NCI-H1694 (cell line): ENCODE measurements at places on chromosomes 7 and 10.

DNA sequence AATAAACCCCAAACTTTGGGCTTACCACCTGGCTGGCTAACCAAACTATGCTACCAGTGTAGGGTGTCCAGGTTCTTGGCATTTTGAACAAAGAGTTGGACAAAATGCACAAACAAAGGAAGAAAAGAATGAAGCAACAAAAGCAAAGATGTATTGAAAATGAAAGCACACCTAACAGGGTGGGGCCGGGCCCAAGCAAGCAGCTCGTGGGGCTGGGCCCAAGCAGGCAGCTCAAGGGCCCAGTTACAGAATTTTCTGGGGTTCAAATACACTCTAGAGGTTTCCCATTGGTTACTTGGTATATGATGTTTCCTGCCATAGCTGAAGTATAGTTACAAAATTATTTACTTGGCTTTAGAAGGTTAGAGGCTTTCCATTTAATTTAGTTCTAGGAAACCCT is 15.7 kb downstream of the ACADSB start:
- no peak for DNase-seq

DNA sequence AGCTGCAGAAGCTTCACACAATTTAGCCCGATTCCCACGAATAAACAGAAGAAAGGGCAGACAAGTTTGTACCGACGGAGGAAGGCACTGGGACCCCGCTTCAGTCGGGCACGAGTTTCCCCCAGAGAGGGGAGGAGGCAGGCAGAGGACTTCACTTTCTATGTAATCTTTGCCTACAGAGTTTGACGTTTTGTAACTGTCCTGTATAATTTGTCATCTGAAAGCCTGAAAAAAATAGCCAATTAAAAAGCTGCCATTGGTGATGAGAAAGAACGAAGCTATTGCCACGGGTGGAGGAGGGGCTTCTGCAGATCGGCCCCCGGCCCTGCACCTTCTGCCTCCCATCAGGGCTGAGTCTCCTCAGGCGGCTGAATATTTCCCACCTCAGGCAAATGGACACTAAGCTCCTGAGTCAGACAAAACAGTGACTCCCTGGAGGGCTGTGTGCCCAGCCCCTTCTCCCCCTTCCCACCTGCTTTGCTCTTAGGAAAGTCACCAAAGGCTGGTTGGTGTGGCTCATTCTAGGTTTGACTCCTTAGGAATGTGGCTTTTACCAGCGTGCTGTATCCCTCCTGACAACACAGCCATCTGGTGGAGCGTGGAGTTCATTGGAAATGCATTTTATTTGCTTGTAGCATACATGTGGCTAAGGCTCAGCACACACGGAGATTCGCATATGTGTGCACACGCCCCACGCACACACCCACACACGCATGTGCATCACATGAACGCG is 117.4 kb downstream of the VIPR2 start:
- DNase-seq, result peak; percentile 50

DNA sequence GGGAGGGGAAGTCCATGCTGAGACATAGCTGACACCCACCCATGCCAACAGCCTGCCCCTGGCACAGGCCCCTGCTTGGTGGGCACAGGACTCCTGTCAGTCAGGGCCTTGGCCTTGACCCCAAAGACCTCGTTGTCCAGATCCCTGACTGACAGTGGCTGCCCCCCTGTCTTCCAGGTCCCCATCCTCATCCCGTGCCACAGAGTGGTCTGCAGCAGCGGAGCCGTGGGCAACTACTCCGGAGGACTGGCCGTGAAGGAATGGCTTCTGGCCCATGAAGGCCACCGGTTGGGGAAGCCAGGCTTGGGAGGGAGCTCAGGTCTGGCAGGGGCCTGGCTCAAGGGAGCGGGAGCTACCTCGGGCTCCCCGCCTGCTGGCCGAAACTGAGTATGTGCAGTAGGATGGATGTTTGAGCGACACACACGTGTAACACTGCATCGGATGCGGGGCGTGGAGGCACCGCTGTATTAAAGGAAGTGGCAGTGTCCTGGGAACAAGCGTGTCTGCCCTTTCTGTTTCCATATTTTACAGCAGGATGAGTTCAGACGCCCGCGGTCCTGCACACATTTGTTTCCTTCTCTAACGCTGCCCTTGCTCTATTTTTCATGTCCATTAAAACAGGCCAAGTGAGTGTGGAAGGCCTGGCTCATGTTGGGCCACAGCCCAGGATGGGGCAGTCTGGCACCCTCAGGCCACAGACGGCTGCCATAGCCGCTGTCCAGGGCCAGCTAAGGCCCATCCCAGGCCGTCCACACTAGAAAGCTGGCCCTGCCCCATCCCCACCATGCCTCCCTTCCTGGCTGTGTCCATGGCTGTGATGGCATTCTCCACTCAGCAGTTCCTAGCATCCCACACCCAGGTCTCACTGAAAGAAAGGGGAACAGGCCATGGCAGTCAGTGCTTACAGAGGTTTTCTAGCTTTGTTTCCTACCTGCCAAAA is 197.2 kb downstream of the EBF3 start:
- no peak for DNase-seq

GRCh38 chr10:99341860-99342490 is 12.8 kb downstream of the CNNM1 start:
- DNase-seq, result peak; percentile 22

- DNase-seq, result no peak
Measured at GRCh38 chr10:593901-594457, 95.5 kb downstream of the DIP2C start.

DNA sequence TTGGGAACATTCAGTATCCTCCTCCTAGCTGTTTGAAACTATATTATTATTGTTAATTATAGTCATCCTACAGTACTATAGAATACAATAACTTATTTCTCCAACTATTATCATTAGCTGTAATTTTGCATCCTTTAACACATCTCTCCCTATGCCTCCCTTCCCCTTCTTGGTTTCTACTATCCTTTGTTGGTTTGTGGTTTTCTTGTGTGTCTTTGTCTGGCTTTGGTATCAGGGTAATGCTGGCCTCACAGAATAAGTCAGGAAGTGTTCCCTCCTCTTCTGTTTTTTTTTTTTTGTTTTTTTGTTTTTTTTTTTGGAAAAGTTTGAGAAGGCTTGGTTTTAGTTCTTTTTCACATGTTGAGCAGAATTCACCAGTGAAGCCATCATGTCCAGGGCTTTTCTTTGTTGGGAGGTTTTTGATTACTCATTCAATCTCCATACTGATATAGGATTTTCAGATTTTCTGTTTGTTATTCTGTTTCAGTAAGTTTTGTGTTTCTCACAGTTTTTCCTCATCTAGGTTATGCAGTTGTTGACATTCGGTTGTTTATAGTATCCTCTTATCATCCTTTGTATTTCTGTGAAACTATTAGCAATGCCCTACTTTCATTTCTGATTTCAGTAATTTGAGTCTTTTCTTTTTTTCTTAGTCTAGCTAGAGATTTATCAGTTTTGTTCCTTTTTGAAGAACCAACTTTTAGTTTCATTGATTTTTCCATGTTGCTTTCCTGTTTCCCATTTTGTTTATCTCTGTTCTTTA is 21.6 kb downstream of the C1GALT1 start:
- DNase-seq, result no peak

- DNase-seq, result peak; percentile 37
Measured at GRCh38 chr7:122438006-122438405, 133.5 kb upstream of the FEZF1 start.

GRCh38 chr7:109049366-109049765 is 479.7 kb downstream of the DNAJB9 start:
- DNase-seq, result no peak

GRCh38 chr10:86671419-86671818 is 3.1 kb downstream of the LDB3 start:
- no peak for DNase-seq

DNA sequence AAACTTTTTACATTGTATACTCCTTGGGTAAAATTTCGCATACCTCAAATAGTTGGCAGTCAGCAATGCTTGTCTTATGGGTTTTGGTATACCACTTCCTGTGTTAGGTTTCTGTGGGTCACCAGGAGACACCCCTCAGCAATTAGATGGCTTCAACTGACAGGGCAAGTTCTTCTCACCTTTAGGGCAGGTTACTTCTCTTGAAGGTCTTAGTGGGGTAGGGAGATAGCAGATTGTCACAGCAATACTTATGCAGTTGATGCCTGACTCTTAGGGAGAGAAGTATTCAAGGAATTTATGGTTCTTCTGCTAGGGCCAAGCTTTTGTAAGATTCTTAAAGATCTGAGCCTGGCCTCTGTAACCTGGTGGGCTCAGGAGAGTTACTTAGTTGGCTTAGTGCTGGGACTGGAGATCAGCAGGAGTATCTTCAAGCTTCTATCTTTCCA is 42.9 kb downstream of the MKLN1 start:
- DNase-seq, result no peak

DNA sequence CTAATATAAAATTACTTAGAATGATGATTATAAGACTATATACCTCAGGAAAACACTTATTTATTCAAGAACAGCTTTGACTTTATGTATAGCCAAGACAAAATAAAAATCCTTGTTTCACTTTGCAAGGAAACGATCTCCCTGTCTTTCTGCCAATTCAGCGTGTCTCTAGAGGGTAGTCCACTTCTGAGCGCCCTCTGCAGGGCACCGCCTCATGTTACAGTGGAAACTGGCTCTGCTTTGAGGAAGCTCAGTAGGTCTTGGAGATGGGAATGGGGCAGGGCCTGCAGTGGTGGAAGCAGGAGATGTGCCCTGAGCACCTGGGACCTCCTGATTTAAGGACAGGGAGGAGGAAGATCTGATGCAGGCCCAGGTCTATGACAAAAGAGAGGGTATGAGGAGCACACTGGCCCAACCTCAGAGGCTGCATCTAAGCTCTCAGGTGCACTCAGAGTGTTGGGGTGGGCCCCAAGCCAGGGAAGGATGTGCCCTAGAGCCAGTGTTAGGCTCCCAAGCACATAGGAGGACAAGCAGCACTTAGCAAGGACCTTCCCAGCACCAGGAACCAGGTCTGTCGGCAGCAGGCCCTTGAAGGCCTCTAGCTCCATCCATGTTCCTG is 481.0 kb downstream of the TNS3 start:
- DNase-seq, result peak; percentile 46

DNA sequence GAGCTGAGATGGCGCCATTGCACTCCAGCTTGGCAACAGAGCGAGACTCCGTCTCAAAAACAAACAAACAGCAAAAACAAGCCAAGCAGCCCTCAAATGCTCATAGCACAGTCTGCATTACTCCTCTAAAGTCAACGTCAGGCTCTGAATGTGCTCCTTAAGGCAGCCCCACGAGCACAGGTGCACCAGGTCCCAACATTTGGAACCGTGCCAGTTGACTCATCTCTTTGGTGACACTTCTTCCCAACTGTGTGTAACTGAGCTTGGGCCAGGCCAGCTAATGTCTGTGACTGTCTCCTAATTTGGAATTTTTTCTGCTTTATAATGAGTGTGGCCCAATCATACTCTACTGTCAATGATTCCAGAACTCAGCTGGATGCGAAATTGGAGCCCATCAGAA is 66.3 kb upstream of the EFCAB10 start:
- DNase-seq, result no peak

DNA sequence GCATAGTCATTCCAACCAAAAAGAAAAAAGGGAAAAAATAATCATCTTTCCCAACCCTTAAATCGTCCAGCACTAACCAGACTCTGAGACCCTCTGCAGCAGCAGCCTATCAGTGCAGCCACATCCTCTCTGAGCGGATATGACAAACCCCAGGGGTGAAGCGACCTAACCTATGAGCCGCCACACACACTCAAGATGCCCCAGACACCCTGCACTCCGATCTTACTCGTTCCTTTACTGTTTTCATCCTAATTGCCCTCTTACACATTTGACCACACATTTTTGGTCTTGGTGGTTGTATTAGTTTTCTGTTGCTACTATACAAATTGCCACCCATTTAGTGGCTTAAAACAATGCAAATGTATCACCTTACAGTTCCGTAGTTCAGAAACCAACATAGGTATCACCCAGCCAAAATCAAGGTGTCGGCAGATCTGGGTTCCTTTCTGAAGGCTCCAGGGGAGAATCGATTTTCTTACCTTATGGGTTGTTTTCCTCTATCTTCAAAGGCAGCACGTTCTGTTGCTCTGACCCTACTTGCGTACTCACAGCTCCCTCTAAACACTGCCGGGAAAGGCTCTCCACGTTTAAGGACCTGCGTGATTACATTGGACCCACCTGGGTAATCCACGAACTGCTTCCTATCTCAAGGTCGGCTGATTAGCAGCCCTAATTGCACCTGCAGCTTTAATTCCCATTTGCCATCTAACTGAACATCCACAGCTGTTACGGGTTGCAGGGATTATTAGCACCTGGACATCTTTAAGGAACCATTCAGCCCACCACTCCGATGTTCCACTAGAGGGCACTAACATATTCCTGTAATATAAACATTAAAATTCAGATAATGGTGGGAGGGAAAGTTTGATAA is 37.3 kb upstream of the PRSS1 start:
- peak; percentile 13 for DNase-seq
